ENCODE measurements at places on chromosomes 2 and 18.

DNA sequence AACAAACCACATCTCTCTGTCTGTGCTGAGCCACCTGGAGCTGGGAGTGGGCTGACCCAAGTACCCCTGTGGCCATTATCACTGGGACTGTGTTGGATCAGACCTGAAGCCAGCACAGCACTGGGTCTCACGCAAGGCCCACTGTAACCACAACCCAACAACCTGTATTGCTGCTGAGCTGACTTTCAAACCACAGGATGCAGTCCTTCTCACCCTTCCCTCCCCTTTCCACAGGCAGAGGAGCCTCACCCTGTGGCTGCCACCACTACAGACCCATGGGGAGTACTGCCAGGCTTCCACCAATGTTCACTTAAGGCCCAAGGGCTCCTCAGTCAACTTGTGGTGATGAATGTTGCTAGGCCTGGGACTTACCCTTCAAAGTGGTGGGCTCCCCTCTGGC is 135.7 kb downstream of the DIS3L2 start:
- DNase-seq, result no peak

DNA sequence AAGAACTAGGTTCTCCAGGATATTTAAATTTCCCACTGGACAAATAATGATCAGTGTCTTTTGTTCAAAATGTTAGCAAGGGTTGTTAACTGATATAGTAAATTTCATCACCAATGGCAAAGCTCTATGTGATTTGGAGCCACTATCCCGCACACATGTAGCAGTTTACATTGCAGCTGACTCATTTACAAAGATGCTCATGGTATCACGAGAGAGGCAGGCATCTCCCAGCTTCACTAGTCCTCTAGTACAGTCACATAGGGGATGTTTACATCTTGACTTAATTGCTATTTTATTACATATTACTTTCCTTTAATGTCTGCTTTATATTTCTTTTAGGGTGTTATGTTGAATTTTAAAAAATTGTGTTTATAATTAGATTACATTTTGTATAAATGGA is 30.7 kb downstream of the KCNE4 start:
- DNase-seq, result no peak

DNA sequence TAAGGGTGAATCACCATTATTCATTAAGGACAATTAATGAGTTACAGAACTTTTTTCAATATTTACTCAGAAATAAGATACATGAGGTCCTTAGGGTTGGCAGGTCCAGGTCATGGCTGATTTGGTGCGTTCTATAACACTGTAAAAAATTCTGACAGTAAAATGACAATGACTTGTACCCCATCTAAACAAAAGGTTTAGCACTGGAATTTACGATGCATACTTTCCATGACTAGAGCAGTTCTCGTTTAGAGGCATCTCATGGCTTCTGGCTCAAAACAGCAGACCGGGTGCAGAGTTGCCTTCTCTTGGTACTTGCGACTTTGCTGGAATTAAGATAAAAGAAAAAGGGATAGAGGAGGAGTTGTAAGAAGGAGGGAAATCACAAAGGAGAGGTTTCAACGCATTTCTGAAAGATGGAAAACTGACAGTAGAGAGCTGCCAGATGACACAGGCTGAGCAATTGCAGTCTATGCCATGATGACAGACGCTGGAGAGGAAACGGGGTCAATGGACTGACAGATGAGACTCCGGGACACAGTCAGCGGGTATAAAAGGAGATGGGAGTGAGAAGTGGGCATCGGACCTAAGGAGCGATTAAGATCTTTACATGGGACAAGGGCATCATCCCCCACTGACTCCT is 4.1 kb upstream of the CYS1 start:
- DNase-seq, result no peak

GRCh38 chr18:35581898-35582641 is 530 bp downstream of the GALNT1 start:
- DNase-seq, result no peak

- DNase-seq, result no peak
These were observed 285.5 kb downstream of the MREG start for GRCh38 chr2:215727507-215728503.

GRCh38 chr18:46318356-46318755 is 214.2 kb downstream of the HAUS1 start:
- DNase-seq, result no peak

- no peak for DNase-seq
These were observed 608 bp upstream of the VPS4B start for GRCh38 chr18:63422864-63423304.

- DNase-seq, result no peak
These were observed 118.3 kb upstream of the KLHL14 start for GRCh38 chr18:32891130-32891529.

DNA sequence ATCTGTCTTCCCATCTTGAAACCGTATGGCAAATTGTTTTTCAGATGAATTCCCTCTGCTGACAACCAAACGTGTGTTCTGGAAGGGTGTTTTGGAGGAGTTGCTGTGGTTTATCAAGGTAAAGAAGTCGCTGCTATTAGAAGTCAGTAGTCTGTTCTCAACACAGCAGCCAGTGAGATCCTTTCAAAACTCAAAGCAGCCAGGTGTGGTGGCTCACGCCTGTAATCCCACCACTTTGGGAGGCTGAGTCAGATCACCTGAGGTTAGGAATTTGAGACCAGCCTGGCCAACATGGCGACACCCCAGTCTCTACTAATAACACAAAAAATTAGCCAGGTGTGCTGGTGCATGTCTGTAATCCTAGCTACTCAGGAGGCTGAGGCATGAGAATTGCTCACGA is 2.1 kb downstream of the TYMS start:
- DNase-seq, result no peak

DNA sequence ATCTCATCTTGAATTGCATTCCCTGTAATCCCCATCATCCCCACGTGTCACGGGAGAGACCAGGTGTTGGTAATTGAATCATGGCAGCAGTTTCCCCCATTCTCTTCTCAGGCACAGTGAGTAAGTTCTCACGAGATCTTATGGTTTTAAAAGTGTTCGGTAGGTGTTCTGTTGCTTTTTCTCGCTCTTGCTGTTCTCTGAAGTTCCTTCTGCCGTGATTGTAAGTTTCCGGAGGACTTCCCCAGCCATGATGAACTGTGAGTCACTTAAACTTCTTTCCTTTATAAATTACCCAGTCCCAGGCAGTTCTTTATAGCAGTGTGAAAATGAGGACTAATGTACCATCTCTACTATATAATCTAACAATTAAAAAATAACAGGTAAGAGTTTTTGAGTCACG is 409.9 kb upstream of the NRXN1 start:
- DNase-seq, result no peak
